ENCODE measurements at places on chromosomes 1 and 21.
A peak's percentile ranks its signal among the peaks of the same experiment; 100 is the strongest.

DNA sequence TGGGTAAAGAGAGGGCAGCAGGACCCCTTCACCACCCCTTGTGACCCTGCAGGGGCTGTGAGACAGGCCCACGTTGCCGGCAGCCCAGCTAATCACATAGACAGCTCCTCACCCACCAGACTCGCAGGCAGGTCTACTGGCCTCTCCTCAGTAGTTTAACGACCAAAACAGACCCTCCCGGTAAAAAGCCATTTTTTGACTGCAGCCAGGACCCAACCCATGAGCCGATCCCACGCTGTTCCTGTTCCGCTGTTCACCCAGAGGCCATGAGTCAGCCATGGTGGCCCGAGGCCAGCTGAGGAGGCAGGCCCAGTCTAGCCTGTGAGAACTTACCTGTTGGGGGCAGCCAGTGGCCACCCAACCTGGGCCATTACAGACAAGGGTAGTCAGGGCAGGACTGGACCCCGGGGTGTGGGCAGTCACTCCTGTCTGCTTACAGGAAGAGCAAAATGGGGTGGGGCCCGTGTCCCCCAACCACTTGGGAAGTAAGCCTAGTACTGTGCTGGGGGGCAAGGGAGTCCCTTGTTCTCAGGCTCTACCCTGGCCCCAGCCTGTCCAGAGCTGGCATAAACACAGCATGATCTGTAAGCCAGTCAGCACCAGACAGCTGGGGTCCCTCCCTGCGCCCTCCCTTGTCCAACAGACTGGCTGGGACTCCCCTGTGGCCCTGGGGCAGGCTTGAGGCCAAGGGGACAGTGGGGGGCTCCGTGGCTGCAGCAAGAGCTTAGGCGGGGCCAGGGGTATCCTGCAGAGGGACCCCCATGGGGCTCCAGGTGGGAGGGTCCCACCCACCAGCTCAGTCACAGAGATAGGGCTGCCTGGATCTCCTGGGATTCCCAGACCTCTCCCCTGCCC is 61.9 kb downstream of the WNT9A start:
- no peak for DNase-seq

DNA sequence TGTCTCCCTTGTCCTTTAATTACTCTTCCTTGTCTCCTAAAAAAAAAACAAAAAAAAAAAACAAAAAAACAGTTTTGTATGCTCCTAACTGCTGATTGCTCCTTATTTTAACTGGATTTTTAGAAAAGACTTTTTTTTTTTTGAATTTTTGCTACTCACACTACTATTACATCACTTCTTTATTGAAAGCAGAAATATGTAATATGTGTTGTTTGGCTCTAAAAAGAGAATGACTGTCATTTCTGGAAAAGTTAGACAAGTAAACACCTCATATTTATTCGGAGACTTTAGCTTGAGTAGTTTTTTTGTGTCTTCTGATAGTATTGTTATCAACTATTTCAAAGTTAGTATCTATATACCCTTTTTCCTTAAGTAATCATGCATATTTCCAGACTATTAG is 855.0 kb downstream of the USP25 start:
- no peak for DNase-seq

DNA sequence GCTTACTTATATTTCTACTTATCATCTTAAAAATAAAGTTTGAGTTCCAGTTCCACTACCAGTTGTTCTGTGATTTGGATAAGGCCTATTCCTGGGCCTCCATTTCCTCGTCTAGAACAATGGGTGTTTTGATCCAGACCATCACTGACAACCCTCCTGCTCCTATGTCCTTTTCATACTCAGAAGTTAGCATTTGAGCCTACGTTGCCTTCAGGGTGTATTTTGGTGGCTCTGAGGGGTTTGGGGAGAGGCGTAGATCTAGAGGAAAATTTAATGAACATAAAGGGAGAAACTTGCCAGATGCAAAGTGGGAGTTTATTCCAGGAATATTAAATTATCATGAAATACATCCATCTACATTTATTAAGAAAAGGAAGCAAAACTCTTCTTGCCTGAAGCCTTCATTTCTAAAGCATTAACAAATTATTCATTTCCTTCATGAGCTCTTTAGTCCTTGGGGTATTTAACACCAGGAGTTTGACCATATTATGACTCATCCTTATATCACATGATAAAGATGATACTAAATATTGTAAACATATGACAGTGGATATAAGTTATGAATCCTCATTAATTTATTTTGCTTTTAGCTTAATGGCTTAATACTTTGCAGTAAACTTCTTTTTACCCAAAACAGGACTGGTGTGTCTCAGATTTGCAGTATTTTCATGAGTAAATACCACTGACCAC is 47.2 kb upstream of the SYT14 start:
- DNase-seq = no peak

DNA sequence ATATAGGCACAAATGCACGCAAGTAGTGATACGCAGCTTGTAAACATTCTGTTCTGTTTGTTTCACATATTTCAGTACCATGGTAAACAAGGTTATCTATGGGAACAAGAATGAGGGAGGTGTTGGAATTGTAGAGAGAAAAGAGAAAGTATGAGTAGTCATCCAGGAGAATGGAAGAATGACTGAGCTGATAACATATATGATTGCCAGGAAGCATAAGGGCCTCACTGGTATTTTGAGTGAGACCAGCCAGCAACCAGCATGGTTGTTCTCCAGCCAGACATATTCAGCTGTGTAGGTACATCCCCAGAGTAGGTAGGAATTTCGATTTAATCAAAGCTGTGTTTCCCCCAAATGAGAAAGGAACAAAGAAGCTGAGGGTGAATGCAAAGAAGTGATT is 58.9 kb upstream of the ARTN start:
- no peak for DNase-seq

DNA sequence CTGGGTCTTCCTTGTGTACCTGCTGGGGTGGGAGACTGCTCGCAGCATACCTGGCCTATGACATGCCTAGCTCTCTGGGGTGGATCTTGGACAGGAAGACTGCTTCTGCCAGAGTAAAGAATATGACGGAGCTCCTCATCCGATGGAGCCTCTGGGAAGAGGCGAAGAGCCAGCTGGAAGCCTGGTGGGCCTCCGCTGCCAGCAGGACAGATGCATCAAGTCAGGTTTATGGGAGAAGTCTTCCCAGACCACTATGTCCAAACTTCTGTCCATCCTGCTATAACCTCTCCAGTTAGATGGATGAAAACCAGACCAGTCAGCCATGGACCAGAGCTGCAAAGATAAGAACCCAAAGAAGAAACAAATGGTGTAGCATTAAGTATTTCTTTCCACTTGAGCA is 27.7 kb upstream of the NGF start:
- DNase-seq = no peak

- DNase-seq = no peak
These were observed 49.8 kb downstream of the ZBTB18 start for GRCh38 chr1:244100704-244101453.

GRCh38 chr1:13728091-13728715 is 28.2 kb downstream of the PRDM2 start:
- DNase-seq = peak; percentile 38

DNA sequence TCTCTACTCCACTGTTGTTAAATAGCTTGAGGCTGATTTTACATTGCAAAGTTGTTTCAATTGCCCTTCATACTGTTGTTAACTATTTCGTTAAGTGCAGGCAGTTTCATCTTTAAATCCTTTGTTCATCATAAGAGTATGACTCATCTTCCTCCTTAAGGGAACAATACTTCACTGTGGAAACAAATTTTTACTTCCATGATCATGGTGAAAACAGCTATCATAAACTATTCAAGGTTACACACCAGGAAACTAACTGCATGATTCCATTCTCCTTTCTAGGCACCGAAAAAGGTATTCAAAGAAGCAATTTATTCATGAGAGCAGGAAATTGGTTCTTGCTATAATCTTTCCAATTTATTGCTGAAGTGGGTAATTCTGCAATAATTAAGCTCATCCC is 593.2 kb downstream of the LRRIQ3 start:
- no peak for DNase-seq

DNA sequence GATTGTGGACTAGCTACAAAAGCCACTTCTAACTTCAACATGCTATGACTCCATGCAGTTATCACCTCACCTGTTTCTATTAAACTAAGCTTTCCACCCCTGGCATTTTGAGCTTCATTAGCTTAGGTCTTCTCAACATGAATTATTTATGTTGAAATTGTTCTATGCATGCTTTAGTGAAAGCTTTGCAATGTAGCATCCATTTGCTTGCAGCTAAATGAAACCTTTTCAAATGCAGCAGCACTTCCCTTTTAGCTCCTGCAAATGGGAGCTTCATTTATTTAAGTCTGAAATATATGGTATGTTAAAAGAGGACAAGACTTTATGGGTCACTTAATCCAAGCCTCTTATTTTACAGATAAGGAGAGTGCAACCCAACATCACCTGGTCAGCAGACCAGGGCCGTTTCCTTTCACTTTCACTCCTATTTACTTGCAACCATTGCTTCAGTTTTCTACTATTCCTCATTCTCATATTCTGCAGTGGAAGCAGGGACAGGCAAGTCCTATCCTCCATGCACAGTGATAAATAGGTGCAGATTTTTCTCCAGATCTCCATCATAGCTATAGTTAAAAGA is 56.4 kb upstream of the SAMSN1 start:
- peak; percentile 8 for DNase-seq

- DNase-seq = no peak
These were observed 64.3 kb downstream of the EVA1C start for GRCh38 chr21:32476661-32477423.

- DNase-seq = no peak
These were observed 30.5 kb downstream of the TMEM53 start for GRCh38 chr1:44643721-44644334.

DNA sequence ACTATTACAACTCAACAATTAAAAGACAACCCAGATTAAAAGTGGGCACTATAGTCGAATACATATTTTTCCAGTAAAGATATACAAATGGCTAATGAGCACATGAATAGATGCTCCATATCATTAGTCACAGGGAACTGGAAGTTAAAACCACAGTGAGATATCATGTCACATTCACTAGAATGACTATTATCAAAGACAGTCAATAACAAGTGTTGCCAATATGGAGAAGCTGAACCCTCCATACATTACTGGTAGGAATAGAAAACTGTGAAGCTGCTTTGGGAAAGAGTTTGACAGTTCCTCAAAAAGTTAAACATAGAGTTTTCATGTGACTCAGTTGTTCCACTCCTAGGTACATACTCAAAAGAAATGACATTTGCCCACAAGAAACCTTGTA is 30.6 kb upstream of the MRPS6 start:
- DNase-seq = no peak

DNA sequence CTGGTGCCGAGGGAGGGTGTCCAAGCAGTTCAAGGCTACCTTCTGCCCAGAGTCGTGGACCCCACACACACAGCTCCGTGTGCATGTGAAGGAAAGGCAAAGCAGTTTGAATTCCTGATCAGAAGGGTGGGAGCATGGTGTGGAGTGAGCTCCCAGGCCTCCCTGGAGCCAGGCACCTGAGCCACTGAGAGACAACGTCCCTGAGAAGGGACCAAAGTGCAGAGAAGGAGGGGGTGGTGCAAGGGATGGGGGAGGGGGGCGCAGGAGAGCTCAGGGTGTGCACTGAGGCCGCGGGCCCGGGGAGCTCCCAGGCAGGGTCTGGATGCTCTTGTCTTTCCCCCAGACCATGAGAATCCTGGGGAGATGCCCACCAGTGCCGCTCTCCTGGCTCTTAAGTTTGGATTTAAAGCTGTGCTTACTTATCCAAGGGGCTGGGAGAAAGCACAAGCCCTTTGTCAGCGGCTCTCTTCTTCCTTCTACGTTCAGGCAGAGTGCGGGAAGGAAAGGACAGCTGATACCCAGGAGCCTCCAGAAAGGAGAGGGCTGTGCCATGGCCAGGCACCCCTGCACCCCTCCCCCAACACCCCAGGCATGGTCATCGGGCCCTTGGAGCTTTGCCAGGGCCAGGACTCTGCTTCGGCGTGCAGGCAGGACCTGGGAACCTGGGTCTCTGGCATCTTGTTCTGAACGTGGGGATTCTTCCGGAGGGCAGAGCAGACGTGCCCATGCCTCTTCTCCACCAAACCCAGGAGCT is 24.1 kb downstream of the ACTA1 start:
- DNase-seq = no peak

GRCh38 chr1:116131866-116132605 is 20.8 kb downstream of the MAB21L3 start:
- no peak for DNase-seq

DNA sequence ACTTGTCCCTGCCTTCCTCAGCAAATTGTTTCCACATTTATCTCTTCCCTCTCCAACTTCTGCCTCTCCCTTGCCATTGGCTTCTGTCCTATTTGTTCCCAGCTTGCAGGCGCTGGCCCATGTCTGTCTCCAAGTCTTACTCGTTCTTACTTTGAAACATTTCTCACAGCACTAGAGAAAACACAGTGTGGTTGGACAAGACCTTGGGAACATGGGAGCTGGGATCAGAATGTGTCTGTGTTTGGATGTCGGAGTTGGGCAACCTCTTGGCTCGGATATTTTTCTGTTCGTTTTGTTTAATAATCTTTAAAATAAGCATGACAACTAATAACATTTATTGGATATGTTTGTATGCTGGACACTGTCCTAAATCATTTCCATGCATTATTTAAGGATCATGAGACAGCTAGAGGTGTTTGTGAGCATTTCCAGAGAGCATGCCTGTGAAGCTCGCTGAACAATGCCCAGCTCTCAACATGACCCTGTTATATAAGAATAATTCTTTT is 5.9 kb upstream of the BRWD1 start:
- no peak for DNase-seq

- no peak for DNase-seq
These were observed 122.7 kb downstream of the TGFBR3 start for GRCh38 chr1:91763252-91763651.

DNA sequence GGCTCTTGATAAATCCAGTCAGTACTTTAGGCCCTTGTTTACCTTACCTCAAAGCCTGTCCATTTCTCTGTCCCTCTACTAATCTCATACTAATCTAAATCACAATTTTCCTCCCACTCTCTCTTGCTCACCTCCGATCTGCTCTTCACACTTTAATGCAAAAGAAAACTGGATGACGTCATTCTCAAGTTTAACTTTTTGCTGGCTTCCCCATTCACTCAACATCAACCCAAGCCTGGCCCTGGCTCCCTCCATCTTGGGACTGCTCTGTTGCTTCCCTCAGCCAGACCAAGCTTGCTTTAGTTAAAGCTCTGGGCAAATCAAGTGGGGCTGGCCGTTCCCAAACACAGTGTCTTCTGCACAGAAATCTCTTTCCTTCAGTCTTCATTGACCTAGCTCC is 29.7 kb downstream of the COA6 start:
- no peak for DNase-seq

DNA sequence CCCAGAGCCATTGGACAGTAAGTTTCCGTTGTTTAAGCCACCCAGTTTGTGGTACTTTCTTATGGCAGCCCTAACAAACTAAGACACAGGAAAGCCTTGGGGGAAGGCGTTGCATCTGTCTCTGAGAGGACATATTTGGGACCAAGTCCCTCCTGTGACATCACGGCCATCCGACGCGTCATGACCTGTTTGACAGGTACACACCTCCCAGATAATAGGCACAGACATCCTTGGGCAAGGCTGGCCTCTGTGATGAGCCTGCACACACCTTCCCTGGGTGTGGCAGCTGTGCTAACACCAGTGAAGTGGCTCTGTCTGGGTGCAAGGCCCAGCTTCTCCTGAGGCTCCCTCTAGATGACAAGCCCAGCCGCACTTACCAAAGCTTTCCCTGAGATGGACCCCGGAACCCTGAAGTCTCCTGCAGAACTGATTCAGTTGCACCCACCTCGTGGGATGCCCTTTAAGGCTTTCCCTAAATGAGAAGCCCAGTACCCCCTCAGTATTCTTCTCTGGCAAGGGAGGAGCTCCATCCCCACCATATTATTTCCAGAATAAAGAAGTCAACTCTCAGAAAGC is 136.5 kb downstream of the ZSCAN20 start:
- no peak for DNase-seq
